Anterior cingulate cortex (tissue), 58 donors: ENCODE measurements at places on chromosomes 11 and 22.

DNA sequence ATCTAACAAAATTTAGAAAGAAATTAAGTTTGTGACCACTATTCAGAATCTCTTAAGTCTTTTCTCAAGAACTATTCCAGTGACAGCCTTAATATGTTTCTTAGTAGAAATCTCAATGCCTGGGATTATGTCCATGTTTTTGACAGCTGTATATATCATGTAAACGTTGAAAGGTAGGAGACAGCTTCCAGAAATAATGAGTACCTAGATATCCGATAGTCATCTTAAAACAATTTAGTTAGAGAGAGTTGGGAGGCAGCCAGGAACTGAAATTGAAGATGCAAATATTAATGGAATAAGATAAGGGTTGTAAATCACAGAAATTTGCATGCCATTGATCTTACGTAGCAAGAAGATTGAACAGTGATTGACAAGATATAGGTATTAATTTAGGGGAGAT is 955.2 kb downstream of the JRKL start:
- DNase-seq, result no peak

DNA sequence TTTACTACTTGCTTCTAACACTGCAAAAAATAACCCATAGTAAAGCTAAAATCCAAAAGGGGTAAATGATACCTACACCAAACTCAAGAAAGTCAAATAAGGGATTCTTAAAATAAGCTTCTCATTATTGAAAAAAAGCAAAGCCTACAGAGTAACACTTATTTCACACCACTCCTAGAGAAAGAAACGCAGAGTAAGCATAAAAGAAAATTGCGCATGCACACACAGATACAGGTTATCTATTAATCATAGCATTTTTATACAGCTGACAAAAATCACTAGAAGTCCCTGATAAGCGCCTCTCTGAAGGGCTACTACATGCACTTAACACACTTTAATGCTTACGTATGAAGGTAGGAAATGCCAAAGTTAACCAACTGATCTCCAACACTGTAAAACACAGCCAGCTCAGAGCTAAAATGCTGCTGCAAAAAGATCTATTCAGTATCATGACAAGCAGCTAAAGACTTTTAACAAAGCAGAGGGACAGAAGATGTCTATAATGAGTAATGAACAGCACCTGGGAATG is 14.0 kb downstream of the RBFOX2 start:
- DNase-seq, result no peak

DNA sequence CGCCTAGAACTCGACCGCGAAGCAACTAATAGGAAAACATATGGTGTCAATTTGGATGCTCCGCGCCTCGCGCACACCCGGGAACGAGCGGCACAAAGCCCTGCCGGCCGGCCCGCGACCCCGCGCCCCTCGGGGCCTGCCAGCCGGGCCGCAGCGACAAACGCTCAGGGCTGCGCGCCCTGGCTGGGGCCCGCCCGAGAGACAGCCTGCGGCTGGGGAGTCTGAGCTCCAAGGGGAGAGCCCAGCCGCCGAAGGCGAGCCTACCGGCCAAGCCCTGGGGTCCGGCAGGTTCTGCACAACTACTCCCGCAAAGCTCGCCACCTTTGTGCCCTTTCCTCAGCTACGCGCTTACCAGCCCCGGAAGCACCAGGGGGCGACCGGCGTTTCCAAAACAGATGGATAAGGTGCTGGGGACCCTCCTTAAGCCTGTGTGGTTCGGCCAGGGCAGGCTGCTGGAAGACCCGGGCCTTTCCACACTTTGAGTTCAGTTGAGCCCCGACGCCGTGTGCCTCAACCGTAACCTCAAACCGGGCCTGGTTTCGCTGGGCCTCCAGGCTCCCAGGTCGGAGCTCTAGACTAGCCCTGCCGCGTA is 6.0 kb downstream of the PAX6 start:
- DNase-seq, result no peak

GRCh38 chr11:77497368-77497767 is 23.5 kb upstream of the PAK1 start:
- DNase-seq, result no peak

DNA sequence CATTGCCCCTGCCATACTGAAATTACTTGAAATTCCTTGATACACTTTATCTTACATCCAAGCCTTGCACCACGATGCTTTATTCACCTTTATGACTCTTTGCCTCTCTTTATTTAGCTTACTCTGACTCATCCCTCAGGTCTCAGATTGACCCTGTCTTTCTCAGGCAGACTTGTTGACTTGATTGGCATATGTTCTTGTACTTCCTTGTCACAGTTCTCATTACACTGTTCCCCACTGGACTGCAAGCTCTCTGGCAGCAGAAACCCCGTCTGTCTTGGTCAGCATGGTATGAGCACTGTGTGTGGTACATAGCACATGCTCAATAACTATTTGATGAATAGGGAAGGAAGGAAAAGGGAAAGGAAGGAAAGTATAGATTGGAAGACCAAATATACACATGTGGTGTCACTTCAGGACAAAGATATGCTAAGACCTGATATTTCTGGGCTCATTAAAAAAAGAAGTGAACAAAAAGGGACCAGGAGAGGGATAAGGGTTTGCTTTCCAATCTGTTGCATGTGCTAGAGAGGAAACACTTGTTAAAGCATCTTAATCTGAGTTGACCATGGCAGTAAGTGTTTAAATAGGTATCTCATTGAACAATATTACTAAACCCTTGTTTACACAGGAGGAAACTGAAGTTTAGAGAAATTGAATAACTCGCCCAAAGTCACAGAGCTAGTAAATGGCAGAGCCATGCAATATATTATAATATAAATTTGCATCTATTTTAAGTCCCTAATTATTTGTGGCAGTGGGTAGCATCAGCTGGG is 7.2 kb downstream of the LYVE1 start:
- DNase-seq, result no peak

- DNase-seq, result no peak
These were observed 7.5 kb downstream of the ZC3H12C start for GRCh38 chr11:110100476-110101240.

DNA sequence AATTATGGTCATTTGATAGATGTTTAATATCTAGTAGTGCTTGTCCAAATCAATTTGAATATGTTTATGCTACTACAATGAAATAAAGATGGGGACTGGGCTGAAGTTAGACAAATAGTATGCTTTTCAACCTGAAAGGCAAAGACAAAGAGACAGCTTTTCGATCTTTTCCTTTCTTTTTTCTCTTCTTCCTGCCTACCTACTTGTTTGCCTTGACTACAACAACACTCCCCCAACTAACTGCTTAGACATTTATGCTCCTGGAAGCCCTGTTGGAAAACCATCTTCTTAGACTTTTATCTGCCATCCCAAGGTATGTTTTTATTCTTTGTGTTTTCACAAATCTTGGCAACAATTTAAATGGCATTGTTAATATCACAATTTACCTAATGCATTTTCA is 374.4 kb upstream of the DDI1 start:
- DNase-seq, result no peak
